ENCODE measurements at places on chromosomes 2 and 18.

GRCh38 chr2:135169900-135170753 is 118.0 kb downstream of the RAB3GAP1 start:
- no peak for DNase-seq

- peak; percentile 36 for DNase-seq
Observed at GRCh38 chr2:26245810-26246209, 1.1 kb downstream of the HADHB start.

DNA sequence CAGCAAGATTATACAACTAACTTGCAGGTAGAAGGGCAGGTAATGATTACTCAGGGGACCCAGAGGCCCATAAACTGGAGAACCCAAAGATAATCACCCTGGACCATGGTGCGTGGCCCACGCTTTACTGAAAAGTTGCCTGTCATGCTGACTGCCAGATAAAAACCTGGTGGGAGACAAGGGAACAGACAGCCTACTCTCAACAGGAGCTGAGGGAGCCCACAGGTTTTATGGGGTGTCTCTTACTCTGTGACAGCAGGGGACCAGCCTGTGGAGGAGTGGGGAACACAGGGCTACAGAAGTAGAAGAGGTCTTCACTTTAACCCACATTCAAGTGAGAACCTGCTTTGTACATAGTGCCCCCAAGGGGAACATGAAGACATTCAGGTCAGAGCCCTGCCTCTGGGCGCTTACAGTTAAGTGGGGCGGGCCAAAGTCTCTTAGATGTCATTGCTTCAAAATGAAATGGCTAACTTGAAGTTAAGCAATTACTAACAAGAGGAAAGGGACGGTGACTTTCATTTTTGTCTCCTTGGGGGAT is 60.4 kb downstream of the DHRS9 start:
- no peak for DNase-seq

DNA sequence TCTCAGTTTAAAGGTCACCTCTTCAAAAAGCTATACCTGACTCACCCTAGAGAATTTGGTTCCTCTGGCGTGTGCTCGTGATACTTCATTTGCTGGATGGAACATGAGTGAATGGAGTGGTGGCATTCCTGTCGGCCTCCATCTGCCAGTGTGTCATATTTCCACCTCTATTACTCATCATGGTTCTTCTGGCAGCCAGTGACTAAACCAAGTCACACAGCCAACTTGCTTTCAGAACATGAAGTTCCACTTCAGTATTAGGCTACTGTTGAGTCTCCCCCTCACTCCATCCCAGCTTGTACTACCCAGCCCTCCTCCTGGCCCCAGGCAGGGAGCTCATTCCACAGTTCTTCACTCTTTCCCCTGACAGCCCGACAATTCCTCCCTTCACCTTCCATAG is 169.8 kb downstream of the MREG start:
- peak; percentile 49 for DNase-seq

GRCh38 chr2:72084584-72084976 is 63.1 kb downstream of the CYP26B1 start:
- no peak for DNase-seq

DNA sequence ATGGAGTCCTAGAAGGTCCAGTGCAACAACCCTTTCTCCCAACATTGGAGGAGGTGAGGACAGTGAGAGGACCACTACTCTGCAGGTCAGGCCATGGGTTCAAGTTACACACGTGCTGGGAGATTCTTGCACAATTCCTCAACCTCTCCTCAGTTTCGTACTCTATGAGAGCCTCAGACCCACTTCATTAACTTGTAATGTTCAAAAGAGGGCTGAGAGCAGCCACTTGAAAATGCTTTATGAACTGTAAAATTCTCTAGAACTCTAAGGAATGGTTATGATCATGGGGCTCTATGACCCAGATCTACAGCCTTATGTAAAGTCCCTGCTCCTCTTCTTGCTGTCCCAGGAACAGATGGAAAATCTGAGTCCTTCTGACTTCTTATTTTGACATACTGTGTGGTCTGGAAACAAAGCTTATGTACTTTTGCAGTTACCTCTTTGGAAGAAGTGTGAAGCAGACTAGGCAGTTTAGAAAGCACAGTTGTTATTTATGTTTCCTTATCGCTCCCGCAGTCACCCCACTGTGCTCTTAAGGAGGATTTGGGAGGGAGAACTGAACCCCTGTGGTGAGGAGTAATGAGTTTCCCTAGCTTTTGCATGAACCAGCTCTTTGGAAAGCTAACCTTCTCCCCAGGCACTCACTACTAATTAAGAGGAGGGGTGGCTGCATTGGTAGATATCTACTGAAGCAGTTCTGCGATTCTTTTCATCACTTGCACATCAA is 296.6 kb downstream of the LRRTM1 start:
- DNase-seq, result no peak

DNA sequence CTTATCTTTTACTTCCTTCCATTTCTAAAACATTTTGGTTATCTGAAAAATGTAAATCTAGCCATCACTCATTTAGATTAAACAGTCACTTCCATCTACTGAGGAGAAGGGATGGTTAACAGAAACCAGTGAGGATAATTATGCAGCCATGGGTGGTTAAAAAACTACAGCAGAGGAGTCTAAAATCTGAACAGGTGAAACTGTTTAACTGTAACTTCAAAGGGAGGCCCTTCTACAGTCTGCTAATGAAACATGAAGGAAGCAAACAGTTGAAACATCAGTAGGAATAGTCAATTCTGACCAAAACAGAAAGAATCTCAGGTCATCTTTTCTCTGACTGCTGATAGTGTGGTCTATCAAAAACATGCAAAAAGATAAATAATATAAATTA is 71.0 kb downstream of the DTNB start:
- DNase-seq, result no peak

DNA sequence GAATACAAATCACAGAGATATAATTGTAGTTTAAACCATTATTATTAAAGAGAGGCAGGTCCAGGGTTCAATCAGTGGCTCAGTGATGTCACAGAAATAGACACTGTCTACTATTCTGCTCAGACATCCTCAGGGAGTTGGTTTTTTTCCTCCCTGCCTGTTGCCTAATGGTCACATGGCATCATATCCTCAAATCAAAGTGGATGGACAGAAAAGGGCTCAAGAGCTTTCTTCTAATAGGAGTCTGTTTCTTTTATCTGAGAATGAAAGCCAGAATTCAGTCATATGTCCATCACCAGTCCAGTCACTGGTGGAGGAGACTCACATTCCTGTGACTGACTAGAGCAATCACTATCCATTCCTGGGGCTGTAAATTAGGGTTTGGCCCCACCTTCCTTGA is 27.9 kb upstream of the EPC2 start:
- DNase-seq, result no peak

DNA sequence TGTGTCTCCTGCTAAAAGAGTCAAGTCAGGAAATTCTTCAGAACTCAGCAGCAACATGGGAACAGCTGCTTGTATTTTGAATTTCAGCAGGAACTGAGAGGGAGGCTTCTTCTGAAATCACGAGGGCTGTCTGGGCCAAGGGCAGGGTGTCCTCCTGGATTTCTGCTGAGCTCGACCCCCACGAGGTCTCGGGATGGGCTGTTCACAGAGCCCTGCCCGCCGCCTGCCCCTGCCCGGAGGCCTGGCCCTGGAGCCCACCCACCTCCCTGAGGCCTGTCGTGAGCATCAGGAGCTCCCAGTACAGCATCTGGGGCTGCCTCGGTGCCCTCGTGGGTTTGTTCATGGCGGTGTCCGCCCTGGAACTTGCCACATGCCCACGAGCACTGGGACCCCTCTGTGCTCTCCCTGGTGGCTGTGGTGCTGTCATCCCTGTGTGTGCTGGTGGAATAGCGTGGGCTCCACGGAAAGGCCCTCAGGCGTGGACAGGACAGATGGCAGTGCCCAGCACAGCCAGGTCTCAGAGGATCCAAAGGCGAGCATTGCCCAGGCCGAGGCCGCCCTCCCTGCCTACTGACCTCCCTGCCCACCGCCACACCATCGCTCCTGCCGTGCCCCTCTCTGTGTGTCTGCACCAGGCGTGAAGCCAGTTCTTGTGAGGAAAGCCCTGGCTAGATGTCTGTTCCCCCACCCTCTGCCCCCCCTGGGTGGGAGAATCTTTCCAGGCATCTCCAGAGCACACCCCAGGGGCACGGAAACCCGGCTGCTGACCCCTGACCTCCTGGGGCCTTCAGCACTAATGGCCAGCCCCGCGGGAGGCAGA is 25.9 kb downstream of the RAMP1 start:
- DNase-seq, result no peak

DNA sequence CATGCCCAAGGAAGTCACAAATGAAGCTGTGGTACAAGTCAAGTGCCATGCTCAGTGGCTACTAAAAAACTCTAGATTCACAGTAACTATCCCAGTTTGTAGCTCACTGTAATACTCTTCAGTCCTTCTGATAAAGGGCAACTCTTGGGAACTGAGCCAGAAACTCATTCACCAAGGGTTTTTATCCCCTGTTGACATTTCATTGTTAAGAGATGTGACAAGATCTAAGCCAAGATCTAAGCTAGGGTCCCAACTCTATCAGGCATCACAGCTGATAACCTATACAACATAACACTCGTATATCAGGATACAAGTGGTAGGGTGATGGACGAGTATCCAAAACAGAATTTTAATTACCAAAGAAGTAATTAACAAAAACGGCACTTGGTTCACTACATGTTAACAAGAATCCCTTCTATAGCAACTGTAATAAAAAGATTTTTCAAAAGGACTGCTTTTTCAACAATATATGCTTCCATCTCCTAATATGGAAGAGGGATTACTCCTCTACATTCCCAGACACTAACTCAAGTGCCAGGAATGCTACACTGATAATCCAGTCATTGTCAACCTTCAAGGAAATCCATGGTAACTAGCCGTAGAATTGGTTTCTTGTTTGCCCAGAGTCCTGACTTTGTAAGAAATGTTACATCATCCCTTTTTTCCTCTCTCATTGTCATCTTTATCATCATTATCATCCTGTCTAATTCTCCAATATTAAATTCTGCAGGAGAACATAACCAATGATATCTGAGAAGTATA is 111.7 kb downstream of the CDH2 start:
- peak; percentile 73 for DNase-seq

GRCh38 chr2:9735335-9735734 is 104.5 kb upstream of the YWHAQ start:
- DNase-seq, result no peak

- peak; percentile 45 for DNase-seq
Observed at GRCh38 chr2:71223767-71224333, 3.1 kb downstream of the PAIP2B start.

GRCh38 chr2:199356412-199356811 is 101.3 kb downstream of the SATB2 start:
- peak; percentile 20 for DNase-seq

GRCh38 chr18:3626929-3627458 is 177.0 kb downstream of the TGIF1 start:
- DNase-seq, result no peak

GRCh38 chr2:48219234-48219554 is 310.8 kb upstream of the STON1 start:
- no peak for DNase-seq

DNA sequence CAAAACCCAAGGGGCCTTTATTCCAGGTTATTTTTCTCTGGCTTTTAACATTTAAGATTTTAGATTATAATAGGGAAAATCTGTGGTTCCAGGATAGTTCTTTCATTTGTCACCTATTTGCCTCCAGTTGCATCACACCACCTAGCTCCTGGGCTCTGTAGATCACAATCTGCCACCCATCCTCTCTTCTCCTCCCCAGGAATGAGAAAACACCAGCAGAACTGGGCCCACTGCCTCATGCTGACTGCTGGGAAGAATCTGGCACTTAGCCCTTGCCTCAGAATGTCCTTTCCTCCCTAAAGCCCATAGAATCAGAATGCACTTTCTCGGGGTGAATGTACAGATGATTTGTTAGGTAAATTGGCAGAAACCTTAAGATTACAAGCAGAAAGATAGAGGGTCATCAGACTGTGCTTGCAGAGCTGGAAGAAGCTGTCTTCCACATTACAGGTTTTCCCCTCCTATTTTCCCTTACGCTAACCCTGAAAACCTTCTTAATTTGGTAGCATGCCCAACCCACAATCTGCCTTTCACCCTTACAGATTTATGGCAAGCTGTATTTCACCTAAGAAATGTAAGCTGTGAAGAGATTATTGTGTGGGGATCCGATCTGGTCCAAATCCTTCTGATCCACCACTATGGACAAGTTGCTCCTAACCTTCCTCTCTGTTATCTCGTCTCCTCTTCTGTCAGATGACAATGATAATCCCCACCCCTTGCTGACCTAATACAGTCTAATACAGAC is 72.6 kb downstream of the LRRC30 start:
- DNase-seq, result no peak

- DNase-seq, result peak; percentile 72
Observed at GRCh38 chr2:138356178-138356577, 145.4 kb upstream of the SPOPL start.

GRCh38 chr2:24409171-24409570 is 48.8 kb upstream of the ITSN2 start:
- no peak for DNase-seq

DNA sequence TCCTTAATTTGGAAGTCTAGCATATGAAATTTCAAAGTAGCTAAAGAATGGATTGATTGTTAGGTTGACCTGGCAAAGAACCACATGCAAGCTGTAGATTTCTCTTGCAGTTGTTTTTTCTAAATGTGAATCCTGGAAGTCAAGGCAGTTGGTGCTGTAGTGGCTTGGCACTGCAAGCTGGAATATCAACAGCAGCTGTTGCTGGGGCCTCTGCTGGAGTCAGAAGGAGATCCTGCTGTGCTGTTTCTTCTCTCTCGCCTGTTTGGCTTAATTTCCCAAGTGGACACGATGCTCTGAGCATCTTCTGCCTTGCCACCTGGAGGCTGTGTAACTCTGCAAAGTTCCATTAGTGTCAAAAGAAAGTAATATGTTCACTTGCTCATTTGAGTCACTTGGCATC is 12.6 kb downstream of the PIK3C3 start:
- DNase-seq, result no peak

DNA sequence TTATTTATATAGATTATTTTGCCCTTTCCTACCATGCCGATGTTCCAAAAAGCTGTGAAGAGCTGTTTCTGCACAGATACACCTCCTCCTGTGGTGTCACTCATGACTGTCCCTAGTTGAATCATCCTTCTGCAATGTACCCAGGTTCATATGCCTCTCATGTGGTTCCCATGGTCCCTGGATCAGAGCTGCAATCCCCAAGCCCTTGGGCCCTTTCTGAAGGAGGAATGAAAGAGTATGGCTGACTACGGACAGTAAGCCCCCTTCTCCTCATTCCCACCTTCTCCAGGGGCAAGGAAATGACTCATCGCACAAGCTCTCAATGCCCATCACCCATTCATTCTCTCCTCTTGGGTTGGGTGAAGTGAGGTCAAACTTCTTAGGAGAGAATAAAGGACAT is 63.9 kb upstream of the ACVR1 start:
- DNase-seq, result no peak

- DNase-seq, result peak; percentile 48
Observed at GRCh38 chr2:31297751-31298150, 63.8 kb downstream of the EHD3 start.

DNA sequence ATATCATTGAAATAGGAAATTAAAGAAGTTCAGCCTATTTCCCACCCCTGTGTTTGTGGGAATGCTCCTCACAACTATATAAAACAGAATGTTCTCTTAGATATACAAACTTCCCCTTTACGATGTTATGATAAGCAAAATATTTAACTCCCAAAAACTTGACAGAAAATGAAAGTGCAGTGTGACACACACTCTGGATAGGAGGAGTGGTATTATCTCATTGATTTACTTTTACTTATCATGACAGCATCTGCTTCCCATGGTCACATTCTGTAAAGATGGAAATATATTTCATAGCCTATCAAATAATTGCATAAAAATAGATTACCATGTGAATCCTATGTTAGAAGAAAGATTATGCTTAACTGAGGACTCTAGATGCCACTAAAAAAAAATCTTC is 96.6 kb upstream of the STK17B start:
- DNase-seq, result peak; percentile 85

- no peak for DNase-seq
Observed at GRCh38 chr2:229868794-229869193, 53.0 kb downstream of the TRIP12 start.
